ENCODE measurements at places on chromosomes 6 and 20. TPM values are rescaled to one million over a fixed set of nuclear protein-coding genes. Genes with fewer than 3 reads are reported as not detected.

The HCK gene
- total RNA-seq, result 0.78 TPM

The SUPT3H gene
- 16.0 TPM for total RNA-seq

The TNF gene
- total RNA-seq, result not detected

The STMND1 gene
- total RNA-seq, result not detected

The BACH2 gene
- 96.4 TPM for total RNA-seq

DNA sequence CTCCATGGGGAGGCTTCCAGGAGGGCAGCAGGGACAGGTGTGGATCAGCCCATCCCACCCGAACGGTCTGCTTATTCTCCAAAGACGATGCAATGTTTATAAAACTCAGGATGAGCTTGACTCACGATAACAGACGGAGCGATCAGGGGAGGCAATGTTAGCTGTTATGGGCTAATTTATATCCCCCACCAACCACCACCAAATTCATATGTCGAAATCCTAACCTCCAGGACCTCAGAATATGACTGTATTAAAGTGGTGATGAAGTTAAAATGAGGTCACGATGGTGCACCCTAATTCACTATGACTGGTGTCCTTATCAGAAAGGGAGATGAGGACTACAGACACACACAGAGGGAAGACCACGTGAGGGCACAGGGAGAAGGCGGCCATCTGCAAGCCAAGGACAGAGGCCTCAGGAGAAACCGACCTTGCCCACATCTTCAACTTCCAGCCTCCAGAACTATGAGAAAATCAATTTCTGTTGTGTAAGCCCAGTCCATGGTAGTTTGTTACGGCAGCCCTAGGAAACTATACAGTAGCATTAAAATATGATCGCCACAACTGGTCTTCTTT, 7.0 kb downstream of the ADTRP start:
- no peak for DNase-seq

GRCh38 chr20:16013631-16014030, 559.6 kb downstream of the KIF16B start:
- DNase-seq, result no peak

DNA sequence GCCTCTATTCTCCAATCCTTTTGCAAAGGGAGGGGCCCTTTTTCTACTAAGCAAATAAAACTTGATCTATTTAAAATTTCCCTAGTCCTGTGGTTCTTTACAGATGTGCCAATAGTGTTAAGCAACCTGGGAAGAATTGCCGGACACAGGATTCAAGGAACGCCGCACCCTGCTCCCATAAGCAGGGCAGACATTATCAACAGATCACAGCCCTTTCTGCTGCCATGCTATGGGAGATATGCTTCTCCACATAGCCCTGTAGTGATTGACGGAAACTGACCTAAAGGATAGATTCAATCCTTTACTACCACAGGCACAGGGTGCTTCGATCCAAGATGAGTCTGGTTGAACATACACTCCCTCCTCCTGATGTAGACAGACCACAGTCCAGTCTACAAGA, 118.4 kb upstream of the TRAF3IP2 start:
- DNase-seq, result no peak

- DNase-seq, result no peak
Measured at GRCh38 chr6:115514656-115515055, 546.0 kb downstream of the FRK start.

The BTNL2 gene
- not detected for total RNA-seq

- no peak for DNase-seq
Measured at GRCh38 chr20:51457533-51457932, 85.0 kb downstream of the NFATC2 start.

DNA sequence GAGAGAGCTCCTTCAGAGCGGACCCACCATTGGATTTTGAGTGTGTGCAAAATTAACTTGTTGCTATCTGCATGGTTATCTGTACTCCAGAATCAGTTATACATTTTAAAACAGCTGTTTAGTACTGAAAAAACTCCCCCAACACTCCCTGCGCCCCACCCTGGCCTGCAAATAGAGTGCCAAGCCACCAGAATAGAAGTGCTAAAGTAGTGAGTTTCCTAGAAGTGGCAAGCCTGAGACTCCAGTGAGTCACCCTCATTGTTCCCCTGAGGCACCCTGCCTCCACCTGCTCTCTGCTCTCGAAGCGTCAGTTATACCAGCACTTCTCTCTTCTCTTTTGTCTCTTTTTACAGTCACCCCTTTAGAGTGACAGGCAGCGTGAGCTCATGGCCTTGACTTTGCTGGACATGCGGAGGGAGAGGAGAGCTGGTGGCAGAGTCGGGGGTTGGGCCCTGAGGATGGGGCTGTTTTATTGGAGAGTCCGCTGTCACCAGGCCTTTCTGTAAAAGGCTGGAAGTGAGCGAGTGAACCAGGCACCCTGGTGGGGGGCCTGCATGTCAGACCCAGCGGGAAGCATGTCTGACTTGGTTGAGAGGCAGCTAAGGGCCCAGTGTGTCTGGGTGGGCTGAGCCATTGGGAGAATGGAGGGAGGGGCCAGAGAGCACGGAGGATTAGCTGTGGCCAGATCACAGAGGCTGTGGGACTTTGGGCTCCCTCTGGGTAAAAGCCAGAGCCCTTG, 10.4 kb downstream of the IGF2R start:
- DNase-seq, result peak; percentile 41

- no peak for DNase-seq
Measured at GRCh38 chr20:57135875-57136274, 130.6 kb downstream of the BMP7 start.

DNA sequence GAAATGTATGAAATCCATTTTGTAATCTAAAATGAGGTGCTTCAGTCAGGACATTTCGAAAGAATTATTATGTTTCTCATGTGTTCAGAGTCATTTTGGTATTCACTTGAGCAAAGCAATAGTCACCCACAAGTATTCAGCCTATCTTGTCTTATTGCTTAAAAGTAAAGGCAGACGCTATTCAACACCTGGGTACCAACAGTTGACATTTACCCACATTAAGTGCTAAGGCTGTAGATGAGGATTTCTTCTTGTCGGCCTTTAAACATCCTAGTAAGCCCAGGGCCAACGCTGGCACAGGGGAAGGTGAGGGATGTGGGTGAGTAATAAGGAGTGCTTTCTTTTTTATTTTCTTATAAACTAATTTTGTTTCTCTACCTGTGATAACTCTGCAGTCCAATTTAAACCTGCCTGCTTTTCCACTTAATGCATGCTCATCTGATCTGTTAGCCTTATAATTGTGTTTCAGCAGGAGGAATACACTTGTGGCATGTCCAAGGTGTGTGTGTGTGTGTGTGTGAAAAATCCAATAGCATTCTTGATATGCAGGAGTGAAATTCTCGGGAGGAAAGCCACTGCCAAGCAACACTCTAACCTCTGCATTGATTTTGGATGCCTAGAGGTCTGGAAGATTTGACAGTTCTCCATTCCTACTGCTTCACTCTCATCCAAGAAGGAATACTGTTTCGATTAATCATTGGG, 252.0 kb downstream of the SOX4 start:
- no peak for DNase-seq

DNA sequence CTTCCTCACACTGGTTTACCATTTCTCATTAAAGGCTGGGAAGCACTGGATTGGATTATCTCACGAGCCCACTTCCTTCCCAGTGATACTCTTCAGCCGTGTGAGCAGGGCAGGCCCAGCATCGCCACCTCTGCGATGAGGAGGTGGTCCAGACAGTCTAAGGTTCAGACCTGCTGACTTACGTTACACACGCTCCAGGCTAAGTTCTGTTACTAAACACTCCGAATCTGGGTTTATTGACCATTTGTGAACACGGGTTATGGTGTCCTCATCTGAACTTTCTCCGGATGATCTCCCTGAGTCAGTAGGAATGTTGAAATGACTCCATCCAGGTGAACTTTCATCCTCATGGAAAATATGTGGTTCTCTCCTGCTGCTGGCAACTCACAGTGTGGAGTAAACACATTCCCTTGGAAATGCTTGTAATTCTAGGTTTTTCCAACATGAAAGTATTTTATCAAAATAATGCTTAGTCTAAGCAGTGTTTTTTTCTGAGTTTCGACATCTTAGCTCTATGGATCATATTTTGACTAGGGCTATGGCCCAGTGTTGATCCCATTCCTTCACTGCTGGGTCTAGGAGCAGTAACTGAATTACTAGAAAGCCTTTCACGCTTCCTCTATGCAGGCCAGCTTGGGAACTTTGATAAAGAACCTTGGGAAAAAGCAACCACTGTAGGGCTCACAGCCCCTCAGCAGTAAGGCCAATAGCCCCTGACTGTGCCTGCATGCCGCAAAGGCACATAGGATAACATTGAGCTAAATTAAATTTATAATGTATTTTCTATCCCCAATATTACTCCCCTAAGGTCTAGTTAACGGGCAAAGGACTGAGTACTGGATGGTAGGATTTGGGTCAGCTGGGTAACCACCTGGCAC, 37.7 kb upstream of the PXDC1 start:
- DNase-seq, result no peak

DNA sequence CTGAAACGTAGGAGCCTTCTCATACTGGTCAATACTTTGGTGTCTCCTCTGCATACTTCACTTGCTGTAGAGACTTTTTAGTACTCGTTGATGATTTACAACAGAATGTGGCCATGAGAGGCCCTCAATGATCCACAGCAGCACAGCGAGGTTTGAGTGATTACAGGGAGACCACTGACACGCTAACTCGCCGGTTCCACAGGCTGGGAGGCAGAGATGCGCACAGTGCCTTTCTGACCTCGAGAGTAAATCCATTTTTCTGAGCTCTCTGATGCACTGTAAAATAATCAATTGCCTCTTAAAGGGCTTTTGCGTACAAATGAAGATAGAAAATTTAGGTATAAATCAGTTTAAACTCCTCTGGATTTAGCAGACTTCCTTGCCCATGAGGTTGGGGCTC, 56.2 kb upstream of the TBC1D7 start:
- no peak for DNase-seq
